ENCODE measurements at places on chromosomes 11 and 22.
A peak's percentile ranks its signal among the peaks of the same experiment; 100 is the strongest.

DNA sequence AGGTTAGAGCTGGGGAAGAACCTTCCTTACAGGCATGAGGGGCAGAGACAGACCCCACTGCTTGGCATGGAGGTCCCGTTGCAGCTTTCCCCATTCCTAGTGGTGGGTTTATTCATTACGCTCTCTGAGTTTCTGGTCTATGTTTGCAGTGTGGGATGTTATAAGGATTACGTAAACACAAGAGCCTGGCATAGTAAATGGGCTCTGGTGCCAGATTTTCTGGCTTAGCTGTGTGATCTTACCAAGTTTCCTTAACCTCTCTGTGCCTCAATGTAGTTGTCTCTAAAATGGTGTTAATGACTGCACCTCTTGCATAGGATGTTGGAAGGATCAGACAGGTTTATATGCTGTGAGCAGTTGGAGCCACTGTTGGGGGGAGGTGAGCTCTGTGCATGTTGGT lies 15.1 kb downstream of the DTX4 start:
- no peak for DNase-seq

- no peak for DNase-seq
These were observed 99.3 kb upstream of the SYT13 start for GRCh38 chr11:45385423-45385822.

DNA sequence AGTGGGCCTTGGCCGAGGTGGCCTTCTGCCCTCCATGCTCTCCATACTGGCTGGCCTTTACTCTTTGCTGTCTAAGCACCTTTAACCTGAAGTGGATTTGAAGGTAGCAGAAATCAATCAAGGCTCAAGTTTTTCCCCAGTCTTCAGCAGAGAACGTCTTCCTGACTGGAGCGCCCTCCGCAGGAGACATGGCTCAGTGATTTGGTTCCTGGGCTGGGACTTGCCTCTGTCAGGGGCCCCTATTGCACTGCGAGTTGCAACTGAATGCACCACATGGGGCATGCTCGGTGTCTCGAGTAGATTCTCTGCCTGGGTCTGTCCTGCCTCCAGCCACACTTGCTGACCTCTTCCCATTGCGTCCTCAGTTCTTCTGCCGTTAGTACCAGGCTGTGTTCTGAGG lies 79.6 kb downstream of the BMAL1 start:
- DNase-seq = no peak

- DNase-seq = no peak
These were observed 174.5 kb upstream of the NTM start for GRCh38 chr11:131195661-131196517.

- no peak for DNase-seq
These were observed 46.9 kb downstream of the ME3 start for GRCh38 chr11:86625544-86625943.

DNA sequence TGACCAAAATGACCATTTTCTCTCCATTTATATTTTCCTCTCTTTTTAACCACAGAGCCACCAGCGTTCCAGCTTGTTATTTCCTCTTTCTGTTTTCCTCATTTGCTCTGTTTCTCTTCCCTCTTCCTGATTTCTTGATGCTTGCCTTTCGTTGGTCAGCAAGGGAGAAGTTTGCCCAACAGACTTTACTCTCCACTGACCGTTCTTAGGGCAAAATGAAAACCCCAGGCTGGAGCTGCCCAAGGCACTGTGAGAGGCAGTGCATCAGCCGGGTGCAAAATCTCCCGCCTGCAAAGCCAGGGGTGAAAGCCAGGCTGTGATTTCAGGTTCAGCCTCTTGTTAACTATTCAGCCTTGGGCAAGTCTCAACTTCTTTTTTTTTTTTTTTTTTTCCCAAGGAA lies 26.1 kb upstream of the APLP2 start:
- DNase-seq = no peak

DNA sequence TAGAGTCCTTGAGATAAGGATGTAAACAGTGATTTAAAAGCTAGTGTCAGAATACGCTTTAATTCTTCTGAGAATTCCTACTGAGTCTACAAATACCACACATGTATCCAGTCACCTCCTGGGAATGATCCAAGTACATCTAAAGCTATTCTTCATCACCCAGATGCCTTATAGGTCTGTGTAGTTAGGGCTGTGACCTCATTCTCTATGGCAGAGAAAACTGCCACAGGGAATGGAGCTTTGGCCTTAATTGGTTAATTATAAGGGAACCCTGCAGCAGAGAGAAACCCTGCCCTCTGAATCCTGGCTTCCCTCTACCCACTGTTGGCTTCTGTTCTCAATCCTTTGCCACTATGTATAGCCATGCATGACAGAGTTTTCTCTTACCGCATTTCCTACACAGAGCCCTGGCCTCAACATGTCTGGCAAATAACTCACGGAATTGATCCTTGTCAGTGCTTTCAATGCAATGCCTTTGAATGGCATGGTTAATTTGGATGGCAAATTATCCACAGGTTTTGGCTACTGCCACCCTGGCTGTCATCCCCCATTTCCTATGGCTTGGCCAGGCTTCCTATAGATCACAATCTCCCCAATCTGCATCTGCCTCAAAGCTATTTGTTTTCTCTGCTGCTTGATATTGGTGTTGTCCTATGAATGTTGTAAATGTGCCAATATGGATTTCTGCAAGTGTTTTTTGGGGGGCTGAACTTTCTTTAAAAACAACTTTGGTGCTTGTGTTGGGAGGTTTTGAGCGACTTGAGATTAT lies 2.9 kb downstream of the DIXDC1 start:
- DNase-seq = no peak

DNA sequence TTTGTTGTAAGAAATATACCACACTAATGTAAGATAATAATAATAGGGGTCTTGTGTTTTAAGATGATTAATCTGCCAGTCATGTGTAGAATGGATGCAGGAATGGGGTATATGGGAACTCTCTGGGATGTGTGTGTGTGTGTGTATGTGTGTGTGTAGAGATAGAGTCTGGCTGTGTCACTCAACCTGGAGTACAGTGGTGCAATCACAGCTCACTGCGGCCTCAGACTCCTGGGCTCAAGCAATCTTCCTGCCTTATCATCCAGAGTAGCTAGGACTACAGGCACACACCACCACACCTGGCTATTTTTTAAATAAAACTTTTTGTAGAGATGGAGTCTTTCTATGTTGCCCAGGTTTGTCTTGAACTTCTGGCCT lies 11.5 kb upstream of the PANX1 start:
- DNase-seq = no peak

DNA sequence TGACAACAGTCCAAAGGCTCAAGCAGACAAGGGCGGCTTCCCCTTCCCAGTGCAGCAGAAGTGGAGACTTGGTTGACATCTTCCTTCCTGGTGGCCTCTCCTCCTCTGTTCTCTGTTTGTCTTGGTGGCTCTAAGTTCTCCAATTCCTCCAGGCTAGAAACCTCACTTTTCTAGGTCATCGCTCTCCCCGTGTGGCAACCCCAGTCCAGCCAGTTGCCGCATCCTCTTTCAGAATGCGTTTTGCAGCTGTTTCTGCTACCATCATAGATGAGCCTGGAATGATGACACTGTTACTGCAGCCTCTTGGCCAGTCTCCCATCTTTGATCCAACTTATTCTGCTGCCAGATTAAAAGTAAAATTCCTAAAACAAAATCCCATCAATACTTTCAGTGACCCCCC lies 201.5 kb downstream of the TRIM29 start:
- DNase-seq = no peak

DNA sequence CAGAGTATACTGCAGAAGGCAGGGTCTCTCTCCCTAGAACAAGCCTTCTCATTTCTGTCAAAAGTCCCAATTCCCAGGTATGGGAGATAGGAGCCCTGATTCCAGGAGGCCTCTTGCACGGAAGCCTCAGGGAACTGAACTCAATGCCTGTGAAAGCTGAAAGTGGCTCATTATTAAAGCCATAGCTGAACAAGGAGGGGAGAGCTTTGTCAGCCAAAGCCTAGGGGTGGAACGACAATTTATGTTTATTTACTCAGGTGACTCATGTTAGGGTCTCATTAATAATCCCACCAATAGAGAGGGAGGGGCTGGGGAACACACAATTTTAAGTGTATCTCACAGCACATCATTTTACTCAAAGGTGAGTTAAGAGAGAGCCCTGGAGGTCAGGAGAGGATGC lies 44.9 kb downstream of the DSCAML1 start:
- DNase-seq = no peak

GRCh38 chr22:27259433-27259832 lies 542.1 kb downstream of the MN1 start:
- DNase-seq = no peak

GRCh38 chr22:34998921-34999320 lies 67.0 kb upstream of the ISX start:
- no peak for DNase-seq

- DNase-seq = no peak
These were observed 49.5 kb downstream of the DNAJC24 start for GRCh38 chr11:31419138-31419537.

- DNase-seq = peak; percentile 52
These were observed 332.4 kb downstream of the TBC1D22A start for GRCh38 chr22:47094861-47095330.

DNA sequence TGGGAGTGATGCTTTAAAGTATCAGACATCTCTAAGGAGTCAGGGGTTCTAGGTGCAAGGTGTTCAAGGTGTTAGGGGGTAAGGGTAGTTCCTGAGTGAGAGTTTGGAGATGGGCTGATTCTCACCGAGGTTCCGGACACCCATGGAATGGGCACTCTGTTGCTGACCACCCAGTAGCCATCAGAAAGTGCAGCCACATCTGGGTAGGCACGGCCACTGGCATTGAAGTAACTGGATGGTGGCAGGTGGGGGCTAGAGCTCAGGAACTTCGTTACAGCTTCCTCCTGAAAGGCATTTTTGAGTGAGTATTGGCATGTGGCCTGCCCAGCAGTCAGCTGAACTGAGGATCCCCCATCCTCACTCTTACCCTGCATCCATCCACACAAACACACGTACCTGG lies 3.0 kb upstream of the TAF10 start:
- no peak for DNase-seq

DNA sequence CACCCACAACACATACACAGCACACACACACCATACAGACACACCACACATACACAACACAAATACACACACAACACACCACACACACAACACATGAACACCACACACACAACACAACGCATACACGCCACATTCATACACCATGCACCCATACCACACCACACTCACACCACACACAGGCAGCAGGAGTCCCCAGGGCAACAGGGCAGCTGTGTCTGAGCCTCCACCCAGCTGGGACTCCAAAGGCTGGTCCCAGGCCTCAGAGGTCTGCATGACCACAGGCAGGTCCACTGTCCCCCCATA lies 3.3 kb upstream of the WNT7B start:
- DNase-seq = no peak

DNA sequence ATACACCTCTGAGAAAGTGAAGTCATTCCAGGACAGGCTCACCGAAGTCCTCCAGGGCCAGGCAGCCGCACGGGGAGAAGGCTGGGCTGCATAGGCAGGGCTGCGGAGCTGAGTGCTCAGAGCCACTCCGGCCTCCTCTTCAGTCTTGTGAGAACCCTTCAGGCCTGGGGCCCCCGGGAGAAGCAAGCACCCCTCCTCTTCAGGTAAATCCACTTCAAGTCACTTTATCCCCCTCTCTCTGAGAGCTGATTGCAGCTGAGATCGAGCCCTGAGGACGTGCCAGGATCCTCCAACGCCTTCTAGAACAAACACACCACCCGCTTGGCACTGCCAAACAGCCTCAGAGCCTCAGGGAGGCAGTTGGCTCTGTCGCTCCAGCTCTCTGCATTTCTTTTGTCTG lies 1526.3 kb downstream of the BRD1 start:
- no peak for DNase-seq

DNA sequence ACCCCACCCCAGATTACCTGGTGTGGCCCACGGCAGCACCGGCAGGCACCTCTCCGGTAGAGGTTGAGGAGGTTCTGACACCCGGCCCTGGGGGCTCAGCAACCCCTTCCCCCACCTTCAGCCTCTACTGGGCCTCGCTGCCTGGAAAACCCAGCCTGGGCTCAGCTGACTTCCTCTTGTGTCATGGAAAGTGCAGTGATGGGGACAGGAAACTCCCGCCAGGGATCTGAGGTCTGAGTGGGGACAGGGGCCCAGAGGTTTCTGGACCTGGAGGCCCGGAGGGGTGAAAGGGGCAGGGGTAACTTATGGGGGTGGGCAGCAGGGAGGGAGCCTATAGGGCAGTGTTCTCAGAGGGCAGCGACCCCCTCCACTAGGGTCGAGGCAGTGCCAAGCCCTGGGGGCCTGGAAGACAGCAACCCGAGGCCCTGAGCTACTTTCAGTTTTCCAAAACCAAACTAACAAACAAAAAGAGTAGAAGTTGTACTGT lies 10.0 kb upstream of the CD5 start:
- DNase-seq = no peak

DNA sequence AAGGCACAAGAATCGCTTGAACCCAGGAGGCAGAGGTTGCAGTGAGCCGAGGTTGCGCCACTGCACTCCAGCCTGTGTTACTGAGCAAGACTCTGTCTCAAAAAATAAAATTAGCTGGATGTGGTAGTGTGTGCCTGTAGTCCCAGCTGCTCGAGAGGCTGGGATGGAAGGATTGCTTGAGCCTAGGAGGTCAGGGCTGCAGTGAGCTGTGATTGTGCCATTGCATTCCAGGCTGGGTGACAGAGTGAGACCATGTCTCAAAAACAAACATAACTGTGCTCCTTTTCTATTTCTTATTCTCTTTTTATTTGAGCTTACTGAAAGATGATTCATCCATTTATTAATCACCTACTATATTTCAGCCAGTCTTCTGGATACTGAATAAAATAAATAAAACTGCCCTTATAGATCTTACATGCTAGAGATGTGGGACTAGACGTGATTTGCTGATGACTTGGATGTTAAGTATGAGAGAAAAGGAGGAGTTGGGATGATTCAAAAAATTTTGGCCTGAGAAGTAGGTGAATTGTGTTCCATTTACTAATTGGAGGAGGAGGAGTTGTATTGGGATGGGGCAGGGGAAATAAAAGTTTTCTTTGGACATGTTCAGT lies 18.0 kb downstream of the PAAF1 start:
- DNase-seq = no peak

DNA sequence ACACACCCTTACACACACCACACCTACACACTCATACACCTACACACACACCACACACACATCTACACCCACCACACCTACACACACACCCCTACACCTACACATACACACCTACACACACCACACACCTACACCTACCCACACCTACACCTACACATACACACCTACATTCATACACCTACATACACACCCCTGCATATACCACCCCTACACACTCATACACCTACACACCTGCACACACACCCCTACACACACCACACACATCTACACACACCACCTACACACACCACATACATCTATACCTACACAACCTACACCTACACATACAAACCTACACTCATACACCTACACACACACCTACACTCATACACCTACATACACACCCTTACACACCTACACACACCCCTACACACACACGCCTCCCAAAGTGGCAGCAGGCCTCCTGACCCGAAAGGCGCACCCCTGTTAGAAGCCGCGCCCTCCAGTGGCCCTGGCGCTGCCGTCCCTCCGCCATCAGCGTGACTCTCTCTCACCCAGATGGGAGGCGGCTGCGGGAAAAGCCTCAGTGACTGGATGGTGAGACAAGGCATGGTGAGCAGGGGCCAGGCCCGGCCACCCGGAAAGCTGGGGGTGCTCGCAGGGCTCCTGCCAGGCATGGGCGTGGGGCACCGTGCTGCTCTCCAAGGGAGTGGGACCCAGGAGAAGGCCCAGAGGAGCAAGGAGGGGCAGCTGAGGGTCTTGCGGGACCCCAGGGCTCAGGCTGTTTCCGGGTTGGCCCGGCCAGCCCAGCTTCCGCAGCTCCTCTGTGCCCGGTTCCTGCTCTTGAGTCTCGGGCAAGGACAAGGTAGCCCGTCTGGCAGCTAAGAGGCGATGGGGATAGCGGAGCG lies 37.0 kb upstream of the HMOX1 start:
- no peak for DNase-seq

Measured in activated CD4-positive, alpha-beta T cell treated with anti-CD3 and anti-CD28 coated beads, Interleukin-2, Interleukin-4, amounts not matched to agents 100 ng/mL and 50 ng/mL, durations not matched to agents 16 hours and 8 hours (primary cell).